ENCODE measurements at places on chromosomes 12 and 14.

- no peak for DNase-seq
These were observed at the start of gene PTPRB for GRCh38 chr12:70637303-70638085. Gene PTPRB (minus strand): TSS chr12:70637429. CDS start chr12:70637395, 34 bp downstream.

DNA sequence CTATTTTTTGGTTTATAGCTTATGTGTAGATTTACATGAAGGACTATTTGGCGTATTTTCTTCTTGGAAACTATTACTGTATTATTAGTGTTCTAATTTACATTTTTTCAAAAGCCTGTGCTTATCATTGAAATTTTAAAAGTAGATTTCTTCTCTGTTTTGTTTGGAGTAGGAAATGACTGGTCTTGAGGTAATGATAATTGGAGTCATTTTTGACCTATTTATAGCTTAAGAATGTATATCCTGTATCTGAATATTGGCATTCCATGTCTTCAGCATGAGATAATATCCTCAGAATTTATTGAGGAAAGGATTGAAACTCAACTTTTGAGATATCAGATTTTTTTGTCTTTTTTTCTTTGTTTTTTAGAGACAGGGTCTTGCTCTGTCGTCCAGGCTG lies 193.4 kb downstream of the ERC1 start:
- no peak for DNase-seq

GRCh38 chr12:29662734-29663323 lies 120.9 kb downstream of the TMTC1 start:
- DNase-seq: no peak

DNA sequence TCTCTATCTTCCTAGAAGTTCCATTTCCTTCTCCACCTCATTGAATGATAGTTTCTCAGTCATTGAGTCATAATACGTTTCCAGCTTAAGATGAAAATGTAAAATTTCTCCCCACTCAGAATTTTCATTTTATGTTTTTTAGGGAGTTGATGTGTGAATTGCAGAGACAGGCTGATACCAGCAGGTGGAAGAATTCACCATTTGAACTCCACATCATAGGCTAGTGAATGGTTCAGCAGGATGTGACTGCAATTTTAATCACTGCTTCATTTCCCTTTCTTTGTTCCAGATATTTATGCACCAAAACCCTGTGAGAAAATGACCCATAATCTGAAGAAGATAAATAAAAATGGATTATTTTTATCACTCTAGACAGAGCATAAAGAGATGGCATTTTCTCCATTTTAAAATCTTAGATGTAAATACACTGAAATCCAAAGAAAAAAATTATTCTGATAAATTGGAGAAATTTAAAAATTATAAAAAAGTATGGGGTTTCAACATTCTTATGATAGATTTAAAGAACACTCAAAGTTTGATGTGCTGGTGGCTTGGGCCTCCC lies 10.6 kb upstream of the PYGL start:
- no peak for DNase-seq

- DNase-seq: no peak
These were observed 69.2 kb upstream of the BCAT1 start for GRCh38 chr12:25018146-25018545.

DNA sequence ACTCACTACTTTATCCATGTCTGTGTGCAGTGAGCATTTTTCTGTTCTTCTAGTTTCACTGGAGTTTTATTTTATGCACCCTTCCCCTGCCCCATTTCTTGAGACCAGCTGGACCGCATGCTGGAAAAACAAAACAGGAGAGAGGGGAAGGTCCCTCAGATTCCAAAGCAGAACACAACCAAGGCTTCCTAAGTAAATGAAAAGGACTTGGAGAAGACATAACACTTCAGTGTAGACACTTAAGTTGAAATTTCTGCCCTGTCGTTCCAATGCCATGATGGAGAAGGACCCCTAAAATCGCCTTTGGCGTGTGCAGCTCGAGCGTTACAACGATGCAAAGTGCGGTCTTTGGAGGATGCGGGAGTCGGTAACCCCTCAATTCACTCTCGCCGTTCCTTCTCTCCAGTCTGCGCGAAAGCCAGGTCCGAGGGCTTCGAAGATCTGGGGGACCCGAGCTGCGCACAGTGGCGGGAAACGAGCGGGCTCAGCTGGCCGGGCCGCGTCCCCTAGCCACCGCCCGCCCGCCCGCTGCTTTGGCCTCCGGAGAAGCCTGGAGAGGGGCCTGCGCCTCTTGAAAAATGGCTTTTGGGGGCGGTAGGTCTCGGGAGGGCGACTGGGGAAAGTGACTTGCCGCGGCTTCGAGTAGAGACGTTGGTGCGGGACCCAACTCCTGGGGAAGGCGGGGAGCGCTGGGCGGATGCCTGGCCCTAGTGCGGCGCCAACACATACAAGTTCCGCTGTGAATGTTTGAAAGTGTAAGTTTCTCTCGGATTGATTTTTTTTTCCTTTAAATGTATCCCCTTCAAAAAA lies 11.2 kb upstream of the HOXC13 start:
- no peak for DNase-seq

GRCh38 chr12:69339999-69340398 lies 8.2 kb upstream of the LYZ start:
- DNase-seq: no peak

- no peak for DNase-seq
These were observed 27.5 kb downstream of the BCAT1 start for GRCh38 chr12:24921251-24922038.

DNA sequence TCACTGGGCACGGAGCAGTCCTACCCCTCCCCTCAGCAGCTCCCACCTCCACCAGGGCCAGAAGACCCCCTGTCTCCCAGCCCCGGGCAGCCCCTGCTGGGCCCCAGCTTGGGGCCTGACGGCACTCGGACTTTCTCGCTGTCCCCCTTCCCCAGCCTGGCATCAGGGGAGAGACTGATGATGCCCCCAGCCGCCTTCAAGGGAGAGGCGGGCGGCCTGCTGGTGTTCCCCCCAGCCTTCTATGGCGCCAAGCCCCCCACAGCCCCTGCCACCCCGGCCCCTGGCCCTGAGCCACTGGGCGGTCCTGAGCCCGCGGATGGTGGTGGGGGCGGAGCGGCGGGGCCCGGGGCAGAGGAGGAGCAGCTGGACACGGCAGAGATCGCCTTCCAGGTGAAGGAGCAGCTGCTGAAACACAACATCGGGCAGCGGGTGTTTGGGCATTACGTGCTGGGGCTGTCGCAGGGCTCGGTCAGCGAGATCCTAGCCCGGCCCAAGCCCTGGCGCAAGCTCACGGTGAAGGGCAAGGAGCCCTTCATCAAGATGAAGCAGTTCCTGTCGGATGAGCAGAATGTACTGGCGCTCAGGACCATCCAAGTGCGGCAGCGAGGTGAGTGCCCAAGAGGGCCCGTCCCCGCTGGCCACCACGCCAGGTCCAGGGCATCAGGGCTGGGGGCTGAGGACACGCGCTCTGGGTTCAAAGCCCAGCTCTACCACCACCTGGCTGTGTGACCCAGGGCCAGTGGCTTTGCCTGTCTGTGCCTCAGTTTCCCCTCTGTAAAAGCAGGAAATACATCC lies 58.6 kb downstream of the PHETA1 start:
- no peak for DNase-seq

GRCh38 chr12:100904270-100904669 lies 109.7 kb downstream of the ANO4 start:
- DNase-seq: no peak

GRCh38 chr12:116534311-116535121 lies 24.7 kb upstream of the MAP1LC3B2 start:
- no peak for DNase-seq

- no peak for DNase-seq
These were observed 902 bp upstream of the CFL2 start for GRCh38 chr14:34715127-34715863.

- no peak for DNase-seq
These were observed 42.2 kb downstream of the TAOK3 start for GRCh38 chr12:118330421-118331018.

DNA sequence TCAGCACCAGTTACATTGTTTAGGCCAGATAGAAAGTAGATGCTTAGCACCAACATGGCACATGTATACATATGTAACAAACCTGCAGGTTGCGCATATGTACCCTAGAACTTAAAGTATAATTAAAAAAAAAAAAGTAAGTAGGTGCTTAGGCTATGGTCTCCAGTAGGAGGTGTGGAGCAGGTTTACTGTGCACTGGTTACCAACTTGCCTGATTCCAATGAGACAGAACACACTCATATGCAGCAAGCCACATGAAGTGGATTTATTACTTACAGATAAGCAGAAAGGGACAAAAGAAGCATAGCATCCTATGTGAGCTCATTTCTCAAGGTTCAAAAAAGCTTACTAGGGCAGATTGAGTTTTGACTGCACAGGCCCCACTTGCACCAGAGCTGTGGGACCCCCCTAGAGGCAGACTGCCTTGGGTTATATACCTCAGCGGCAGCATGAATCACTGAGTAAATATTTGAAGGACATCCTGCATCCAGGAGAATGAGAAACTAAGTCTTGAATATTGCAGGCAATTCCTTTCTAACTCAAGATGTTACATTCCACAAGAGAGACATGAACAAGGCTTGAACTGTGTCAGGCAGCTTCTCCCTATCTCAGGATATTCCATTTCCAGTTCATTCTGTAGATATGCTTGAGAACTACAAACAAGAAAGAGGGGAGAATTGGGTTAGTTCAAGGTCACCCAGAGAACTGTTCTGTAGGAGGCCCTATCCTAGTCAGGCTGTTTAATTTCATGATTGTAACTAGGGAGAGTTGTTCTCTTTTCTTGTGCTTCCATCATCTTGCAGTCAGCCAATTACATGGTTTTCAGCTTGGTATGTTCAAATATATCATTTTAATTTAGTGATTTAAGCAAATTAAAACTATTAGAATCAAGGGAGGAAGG lies 30.1 kb downstream of the LRFN5 start:
- no peak for DNase-seq

DNA sequence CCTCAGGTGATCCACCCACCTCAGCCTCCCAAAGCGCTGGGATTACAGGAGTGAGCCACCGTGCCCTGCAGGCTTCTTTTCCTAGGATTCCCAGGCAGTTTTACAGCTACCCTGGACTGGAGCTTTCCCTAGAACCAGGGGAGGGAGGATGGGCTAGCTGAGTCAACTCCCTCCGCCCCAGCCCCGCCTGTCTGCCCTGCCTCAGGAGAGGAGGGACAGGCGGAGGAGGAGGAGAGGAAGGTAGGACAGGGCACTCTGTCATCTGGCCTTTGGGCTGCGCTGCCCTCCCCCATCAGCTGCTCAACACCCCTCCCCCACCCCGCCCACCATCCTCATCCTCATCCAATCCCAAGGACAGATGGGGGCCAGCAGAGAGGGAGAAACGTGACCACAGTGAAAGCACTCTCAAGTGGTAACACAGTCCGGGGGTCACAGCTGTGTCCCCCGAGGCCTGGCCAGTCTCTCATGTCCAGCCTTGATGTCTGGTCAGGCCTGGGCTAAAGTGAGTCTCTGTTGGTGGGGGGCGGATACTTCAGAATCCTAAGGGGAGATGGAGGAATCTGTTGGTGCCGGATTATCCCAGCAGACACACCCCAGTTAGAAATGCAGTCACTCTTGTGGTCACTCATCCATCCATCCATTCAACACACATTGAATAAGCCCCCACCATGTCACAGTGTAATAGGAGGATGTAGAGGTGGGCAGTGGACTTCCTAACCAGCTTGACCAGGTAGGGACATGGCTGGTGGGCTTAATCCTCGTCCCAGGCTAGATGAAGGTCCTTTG lies 12.3 kb downstream of the FIGNL2 start:
- DNase-seq: no peak

GRCh38 chr12:128542844-128543243 lies 275.9 kb downstream of the TMEM132C start:
- no peak for DNase-seq
